ENCODE measurements at places on chromosomes 7 and 10.

- no peak for DNase-seq
Measured at GRCh38 chr7:3605222-3605621, 304.2 kb downstream of the SDK1 start.

DNA sequence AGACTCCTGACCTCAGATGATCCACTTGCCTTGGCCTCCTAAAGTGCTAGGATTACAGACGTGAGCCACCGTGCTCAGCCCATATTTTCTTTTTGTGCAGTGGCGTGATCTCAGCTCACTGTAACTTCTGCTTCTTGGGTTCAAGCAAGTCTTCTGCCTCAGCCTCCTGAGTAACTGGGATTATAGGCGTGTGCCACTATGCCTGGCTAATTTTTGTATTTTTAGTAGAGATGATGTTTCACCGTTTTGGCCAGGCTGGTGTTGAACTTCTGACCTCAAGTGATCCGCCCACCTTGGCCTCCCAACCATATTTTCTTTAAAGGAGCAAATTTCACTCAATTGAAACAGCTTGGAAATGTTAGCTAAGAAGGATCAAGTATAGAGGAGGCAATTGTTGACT, 16.5 kb downstream of the GBF1 start:
- no peak for DNase-seq

GRCh38 chr7:91114232-91114631, 150.0 kb upstream of the FZD1 start:
- DNase-seq, result no peak

- no peak for DNase-seq
Measured at GRCh38 chr7:90613088-90613498, 17.0 kb downstream of the CDK14 start.

DNA sequence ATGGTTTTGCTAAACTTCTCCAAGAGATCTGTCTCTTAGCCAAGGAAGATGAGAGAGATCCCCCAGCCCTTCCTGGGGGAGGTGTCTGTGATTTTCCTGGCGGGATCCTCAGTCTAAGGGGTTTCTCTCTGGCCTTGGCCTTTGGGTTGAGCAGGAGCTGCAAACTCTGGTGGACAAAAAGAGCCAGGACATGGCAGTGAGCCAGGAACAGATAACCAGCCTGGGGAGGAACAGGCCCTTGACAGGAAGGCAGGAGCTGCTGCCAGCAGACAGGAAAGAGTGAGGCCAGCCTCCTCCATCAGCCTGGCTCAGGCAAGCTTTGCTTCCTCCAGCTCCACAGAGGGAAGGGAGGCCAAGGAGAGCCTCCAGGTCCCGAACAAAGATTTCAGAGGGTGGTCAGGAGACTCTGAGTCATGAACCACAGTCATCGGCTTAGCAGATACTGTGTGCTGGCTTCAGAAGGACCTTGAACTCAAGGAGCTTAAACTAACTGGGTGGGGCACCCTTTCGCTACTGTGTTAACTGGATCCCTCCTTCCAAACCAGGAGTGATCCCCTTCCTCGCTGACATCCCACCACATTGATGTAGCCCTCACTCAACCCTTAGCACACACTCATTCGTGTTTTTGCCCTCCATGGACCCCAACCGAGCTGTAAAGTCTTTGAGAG, 34.7 kb downstream of the DDIT4 start:
- no peak for DNase-seq

- DNase-seq, result no peak
Measured at GRCh38 chr7:129188892-129189660, 643 bp downstream of the SMO start.

- DNase-seq, result no peak
Measured at GRCh38 chr10:128527711-128528110, 401.5 kb upstream of the MKI67 start.

DNA sequence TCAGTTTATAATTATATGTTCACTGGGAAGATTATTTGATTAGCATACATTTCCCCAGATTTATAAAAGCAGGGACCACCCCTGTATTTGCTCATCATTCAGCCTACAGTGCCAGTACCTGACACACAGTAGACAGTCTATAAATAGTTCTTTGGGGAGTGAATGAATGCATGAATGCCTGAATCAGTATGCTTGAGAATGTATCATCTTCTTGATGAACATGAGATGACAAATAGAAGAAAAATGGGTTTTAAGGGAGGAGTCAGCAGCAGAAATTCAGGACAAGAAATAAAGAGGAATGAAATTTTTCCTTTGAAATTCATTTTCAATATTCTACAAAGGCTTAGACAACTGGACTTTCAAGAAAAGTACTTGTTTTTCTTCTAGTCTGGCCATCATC, 295.8 kb upstream of the LRRTM3 start:
- no peak for DNase-seq

- no peak for DNase-seq
Measured at GRCh38 chr7:79339208-79339925, 114.1 kb downstream of the MAGI2 start.

- DNase-seq, result peak; percentile 19
Measured at GRCh38 chr10:116044801-116045248, 228.2 kb downstream of the GFRA1 start.

- no peak for DNase-seq
Measured at GRCh38 chr10:63256009-63256773, 123.1 kb downstream of the NRBF2 start.

- peak; percentile 23 for DNase-seq
Measured at GRCh38 chr10:102229810-102230263, 3.7 kb downstream of the ELOVL3 start.

DNA sequence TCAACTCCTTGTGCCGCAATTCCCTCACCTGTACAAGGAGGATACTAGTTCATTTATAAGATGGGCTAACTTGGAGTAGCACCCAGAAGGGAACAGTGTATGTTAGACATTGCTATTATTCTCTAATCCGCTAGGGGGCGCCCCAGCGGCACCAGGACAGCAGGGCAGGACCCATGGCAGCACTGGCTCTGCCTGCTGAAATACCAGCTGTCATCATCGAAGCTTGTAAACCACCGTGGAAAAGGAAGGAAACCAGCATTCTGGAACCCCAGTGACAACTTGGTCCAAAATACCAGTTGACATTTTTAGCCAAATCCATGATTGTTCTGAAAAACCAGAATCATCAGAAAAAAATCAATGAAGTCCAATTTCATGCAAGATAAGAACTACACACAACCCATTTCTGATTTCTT, 134.4 kb downstream of the ITGA8 start:
- peak; percentile 32 for DNase-seq

DNA sequence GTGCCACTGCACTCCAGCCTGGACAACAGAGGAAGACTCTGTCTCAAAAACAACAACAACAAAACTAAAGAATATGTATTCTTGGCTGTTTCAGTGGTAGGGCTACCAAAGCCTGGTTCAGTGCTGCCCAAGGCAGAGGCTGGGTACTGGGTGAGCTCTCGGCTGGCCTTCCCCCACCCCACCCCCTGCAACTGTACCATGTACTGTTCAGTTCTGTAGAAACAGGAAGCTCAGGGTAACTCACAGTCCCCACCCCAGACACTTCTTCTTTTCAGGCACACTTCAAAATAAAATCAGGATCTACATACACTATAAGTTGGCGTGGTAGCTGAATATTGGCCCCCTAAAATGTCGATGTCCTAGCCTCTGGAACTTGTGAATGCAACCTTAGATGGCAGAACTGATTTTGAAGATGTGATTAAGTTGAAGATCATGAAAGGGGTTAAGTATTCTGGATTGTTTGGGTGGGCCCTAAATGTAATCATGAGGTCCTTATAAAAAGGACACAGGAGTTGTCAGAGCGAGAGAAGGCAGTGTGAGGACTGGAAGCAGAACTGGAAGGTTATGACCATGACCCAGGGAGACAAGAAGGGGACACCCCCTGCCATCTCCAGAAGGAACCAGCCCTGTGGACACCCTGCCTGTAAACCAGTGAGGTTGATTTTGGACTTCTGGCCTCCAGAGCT, 31.2 kb downstream of the TBXAS1 start:
- DNase-seq, result no peak

GRCh38 chr10:116030576-116030975, 242.4 kb downstream of the GFRA1 start:
- DNase-seq, result no peak

- DNase-seq, result no peak
Measured at GRCh38 chr7:25521236-25521635, 292.9 kb upstream of the NPVF start.

GRCh38 chr7:159114981-159115380, 29.7 kb downstream of the VIPR2 start:
- DNase-seq, result no peak

GRCh38 chr10:5565671-5566581, 41.2 kb downstream of the CALML3 start:
- no peak for DNase-seq

GRCh38 chr10:22816298-22816653, 101.9 kb upstream of the PIP4K2A start:
- DNase-seq, result peak; percentile 70

- DNase-seq, result peak; percentile 38
Measured at GRCh38 chr10:59181668-59182067, 5.2 kb downstream of the PHYHIPL start.

- DNase-seq, result no peak
Measured at GRCh38 chr10:13634207-13634606, 47.4 kb downstream of the PRPF18 start.

DNA sequence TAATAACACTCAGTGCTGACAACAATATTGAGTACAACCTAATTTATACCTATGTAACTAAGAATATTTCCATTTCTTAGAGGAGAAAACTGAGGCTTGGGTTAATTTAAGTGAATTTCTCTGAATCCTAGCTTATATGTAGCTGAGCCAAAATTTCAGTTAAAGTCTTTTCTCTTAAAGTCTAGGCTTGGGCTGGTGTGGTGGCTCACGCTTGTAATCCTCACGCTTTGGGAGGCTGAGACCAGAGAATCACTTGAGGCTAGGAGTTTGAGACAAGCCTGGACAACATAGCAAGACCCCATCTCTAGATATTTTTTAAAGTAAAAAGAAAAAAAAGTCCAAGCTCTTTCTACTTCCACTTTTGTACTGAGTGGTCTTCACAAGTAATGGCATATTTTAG, 92.1 kb downstream of the CUL1 start:
- DNase-seq, result no peak

DNA sequence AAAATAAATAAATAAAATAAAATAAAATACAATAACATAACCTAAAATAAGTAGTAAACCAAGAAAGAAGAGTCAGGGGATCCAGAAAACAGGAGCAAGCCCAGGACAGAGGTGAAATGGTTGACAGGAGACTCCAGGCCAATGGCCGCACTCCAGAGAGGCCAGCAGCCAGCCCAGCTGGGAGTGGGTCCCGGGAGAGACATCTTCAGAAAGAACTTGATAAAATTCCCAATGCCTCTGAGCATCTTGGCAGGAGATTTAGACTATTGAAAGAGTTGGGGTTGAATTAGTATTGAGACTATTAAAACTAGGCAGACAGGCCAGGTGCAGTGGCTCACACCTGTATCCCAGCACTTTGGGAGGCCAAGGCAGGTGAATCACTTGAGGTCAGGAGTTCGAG, 62.6 kb downstream of the CLIP2 start:
- DNase-seq, result no peak

- no peak for DNase-seq
Measured at GRCh38 chr7:50281680-50282445, 22.7 kb upstream of the IKZF1 start.

DNA sequence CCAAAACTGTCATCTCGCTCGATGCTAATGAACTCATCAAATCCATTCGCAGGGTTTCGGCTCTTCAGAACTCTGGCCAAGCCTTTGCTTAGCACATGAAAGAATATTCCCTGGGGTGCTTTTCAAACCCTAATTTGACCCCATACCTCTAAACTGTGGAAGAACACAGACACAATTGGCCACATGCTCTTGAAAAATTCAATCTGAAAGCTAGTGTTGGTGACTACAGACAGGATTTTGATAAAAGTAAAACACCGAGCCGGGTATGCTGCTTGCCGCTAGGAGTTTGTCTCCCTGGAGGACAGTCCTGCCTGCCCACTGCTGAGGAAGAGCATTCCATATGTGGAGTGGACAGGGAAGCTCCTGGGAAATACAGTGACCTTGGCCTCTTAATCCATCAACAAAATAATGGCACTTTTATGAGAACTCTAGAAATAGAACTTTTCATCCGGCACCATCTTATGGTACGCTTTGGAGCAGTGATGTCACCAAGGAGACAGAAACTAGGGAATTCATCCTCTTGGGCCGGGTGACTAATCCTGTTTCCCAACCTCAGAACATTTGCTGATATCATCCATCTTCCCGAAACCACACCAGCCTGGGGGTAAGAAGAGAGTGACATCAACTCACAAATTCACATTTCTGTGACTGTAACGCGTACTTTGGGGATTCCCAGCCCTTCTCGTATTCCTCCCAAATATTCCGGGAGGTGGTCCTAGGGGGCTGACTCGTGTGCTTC, 34.2 kb downstream of the MTURN start:
- DNase-seq, result peak; percentile 64

- peak; percentile 37 for DNase-seq
Measured at GRCh38 chr7:133645884-133646391, 393.1 kb downstream of the EXOC4 start.

GRCh38 chr7:122258971-122259370, 45.6 kb downstream of the FEZF1 start:
- no peak for DNase-seq

- no peak for DNase-seq
Measured at GRCh38 chr7:74028321-74028838, 407 bp downstream of the ELN start.

GRCh38 chr7:47327698-47328391, 254.1 kb downstream of the TNS3 start:
- DNase-seq, result peak; percentile 72

- peak; percentile 15 for DNase-seq
Measured at GRCh38 chr10:60848126-60848525, 69.8 kb downstream of the CDK1 start.

- no peak for DNase-seq
Measured at GRCh38 chr10:57351076-57351475, 916.6 kb downstream of the IPMK start.

- DNase-seq, result no peak
Measured at GRCh38 chr7:73812996-73813395, 17.8 kb upstream of the CLDN4 start.

GRCh38 chr7:100546129-100546925, 7.3 kb downstream of the AGFG2 start:
- no peak for DNase-seq

GRCh38 chr7:44547536-44548231, 6.6 kb upstream of the NPC1L1 start:
- DNase-seq, result no peak

DNA sequence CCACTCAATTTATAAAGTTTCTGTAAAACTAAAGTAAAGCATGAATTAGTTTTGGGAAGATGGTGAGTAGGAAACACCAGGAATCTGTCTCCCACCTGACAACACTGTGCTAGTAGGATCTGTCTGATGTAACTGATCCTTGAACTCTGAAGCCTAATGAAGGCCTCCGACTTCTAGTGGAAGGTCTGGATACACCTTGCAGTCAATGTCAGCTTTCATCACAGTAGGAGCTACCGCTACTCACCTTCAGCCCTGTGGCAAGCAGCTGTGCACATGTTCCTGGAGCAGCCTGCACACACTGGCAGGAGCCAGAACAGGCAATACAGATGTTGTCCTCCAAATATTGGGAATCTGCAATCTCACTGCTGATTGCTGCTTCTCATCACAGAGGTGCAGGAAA, 471.4 kb downstream of the PTPRN2 start:
- no peak for DNase-seq

DNA sequence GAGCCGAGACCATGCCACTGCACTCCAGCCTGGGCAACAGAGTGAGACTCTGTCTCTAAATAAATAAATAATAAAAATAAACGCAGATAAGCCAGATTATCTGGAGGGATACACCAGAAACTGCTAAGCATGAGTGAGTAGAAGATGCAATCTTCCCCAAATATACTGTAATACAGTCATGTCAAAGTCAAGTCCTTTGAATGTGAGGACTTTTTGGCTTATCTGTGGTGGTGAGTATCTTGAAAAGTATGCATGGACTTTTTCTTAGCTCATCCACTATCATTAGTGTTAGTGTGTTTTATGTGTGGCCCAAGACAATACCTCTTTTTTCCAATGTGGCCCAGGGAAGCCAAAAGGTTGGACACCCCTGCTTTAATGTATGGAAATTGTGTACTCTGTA, 44.7 kb upstream of the PITRM1 start:
- peak; percentile 77 for DNase-seq

Data from fibroblast of skin of left quadriceps (primary cell).